ENCODE measurements at places on chromosomes 16 and 17.

DNA sequence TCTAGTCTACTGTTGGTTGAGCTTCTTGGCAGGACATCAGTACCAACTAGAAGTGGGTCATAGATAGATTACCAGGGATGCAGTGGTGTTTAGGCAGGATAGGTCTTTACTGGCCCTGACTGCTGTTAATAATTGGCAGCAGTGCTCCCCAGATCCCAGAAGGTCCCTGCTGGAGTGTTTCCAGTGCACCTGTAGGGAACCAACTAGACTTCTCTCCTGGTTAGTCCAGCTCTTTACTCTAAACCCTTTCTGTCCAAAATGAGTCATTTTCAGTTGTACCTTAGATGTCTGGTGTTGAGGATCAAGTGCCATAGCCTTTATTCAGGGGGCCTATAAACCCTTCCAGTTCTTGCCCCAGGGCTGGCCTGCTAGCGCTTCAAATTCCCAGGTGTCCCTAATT lies 8.7 kb downstream of the POLR2C start:
- DNase-seq = no peak

- no peak for DNase-seq
Observed at GRCh38 chr17:50355701-50356341, 9.9 kb downstream of the XYLT2 start.

DNA sequence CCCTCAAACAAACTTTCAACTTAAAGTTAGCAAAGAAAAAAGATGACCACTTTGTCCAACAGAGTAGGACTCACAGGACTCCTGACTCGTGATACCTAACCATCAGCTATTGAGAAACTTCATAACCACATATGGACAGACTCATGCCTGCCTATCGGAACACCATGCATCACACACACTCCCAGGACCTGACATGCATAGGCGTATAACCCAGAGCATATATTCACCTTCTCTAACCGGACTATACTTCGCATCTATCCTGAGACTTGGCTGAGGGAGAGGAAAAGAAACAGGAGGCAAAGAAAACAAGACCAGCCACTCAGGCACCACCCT lies 2.2 kb downstream of the PIP4K2B start:
- DNase-seq = no peak

DNA sequence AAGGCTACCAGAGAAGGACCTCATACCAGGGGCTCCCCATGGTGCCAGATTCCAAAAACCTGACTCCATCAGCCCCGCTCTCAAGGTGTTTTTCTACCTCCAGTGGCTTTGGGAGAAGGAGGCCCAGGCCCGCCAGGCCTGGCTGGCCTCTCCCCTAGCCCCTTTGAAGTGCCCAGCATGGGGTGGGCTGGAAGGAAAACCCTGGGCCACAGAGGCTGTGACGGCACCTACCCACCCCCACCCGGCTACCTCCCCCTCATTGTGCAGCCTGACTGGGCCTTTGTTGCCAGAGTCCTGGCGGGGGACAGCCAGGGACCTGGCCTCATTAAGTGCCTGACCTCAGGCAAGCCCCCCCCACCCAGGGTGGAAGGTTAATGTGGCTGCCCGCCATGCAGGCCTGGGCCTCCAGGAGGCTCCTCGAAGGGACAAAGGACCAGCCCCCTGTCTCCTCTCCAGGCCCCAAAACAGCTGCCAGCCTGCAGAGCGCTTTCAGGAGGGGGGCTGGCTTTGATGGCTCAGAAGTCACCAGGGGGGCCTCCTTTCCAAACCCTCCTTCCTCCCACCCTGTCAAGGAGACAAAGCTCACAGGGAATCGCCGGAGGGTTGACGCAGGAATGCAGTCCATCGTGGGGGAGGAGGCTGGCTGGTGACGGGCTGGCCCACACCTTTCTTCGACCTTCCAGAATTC lies 159.4 kb downstream of the ZNF423 start:
- no peak for DNase-seq

GRCh38 chr16:70605283-70605657 lies 41.1 kb upstream of the IL34 start:
- no peak for DNase-seq

GRCh38 chr16:46836534-46837530 lies 5.9 kb upstream of the C16orf87 start:
- DNase-seq = no peak

- DNase-seq = peak; percentile 84
Observed at GRCh38 chr16:81319221-81319912, 4.6 kb downstream of the GAN start.

Measured in M059J (cell line).